Left forelimb (tissue), 1 donor: ENCODE measurements at places on chromosomes 1 and 21.

DNA sequence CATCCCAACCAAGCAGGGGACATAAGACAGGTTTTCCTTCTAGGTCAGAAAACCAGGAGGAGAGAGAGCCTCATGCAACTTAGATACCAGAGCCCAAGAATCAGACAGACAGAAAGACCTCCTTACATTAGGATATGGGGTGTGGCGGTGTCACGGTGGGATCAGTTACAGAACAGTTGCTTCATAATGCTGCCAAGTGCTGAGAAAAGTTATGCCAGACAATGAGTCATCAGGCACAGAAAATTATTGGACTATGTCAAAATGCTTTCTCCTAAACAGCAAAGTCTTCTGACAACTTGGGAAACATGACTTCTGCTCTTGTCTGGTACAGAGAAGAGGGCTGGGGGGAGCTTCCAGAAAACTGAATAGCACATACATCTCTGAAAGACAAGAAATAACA, 1120.2 kb upstream of the TMPRSS15 start:
- DNase-seq = no peak

- DNase-seq = no peak
These were observed 4.8 kb upstream of the KCNJ6 start for GRCh38 chr21:37921091-37921490.

DNA sequence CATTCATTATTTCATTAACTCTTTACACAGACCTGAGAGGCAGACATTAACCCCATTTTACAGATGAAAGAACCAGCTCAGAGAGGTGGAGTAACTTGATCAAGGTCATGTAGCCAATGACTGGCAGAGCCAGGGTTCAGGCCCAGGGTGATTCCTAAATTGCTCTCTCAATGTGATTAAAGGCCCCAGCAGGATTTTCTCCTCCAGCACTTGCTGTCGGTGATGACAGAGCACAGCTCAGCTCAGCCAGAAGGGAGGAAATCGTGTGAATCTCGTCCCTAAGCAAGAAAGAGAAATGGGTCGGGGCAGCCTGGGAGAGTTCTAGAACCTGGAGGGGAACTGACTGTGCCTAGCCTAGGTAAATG, 19.5 kb upstream of the RNF19B start:
- DNase-seq = no peak

- DNase-seq = no peak
These were observed 38.6 kb upstream of the ETS2 start for GRCh38 chr21:38766987-38767722.

GRCh38 chr1:232579958-232580941, 49.7 kb downstream of the SIPA1L2 start:
- no peak for DNase-seq

DNA sequence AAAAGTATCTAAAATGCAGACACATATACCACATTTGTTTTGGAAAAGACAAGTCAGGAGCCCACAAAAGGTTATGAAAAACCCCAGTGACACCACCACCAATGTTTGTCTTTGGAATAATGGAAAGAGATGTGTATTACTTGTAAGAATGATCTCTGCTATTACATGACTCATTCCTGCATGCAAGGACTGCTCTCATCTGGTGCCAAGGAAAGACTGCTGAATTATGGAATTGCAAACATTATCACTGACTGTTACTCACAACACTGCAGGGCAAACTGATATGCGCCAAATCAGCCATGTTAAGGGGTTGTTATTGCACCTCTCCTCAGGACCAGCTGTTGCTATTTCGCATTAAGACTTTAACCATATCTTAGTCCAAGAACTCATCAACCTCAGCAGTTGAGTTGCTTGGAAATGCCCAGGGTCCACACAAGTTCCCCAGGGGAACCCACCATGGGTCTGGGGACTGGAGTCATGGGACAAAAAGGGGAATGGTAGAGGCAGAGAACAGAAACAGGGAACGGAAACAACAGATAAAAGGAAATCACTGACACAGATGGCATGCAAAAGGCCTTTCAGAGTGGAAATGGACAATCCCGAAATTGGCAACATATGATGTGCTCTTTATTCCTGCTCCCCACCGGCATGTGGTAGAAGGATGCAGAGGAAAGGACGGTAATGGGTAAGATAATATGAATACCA, 34.4 kb downstream of the CAPZB start:
- DNase-seq = no peak

GRCh38 chr1:172382990-172383389, 37.5 kb upstream of the C1orf105 start:
- no peak for DNase-seq

DNA sequence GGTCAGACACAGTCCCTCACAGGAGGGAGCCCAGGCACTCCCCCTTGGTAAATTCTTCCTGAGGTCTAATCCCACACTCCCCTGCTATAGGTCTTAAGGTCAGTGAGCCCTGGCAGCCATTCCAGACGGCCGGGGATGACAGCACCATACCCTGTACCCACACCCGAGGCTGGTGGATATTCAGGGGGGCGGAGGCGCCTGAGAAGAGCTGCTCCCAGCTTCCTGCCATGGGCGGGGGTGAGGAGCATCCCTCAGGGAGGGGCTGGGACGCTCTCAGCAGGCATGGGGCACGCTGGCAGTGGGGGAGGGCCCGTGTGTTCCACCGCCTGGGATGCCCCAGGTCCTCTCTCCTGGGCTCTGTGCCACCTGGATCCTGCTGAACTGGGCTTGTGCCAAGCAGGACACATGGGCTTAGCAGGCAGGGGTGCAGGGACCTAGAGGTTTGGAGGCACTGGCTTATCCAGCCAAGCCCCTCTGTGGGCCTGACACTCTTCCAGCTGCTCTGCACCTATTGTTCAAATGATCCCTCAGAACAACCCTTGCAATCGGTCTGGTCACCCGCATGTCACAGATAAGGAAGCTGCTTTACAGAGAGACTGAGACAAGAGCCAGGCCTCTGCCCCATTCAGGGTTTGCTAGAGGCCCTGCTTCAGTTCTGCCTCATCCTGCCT, 5.7 kb upstream of the ADGRB2 start:
- no peak for DNase-seq

DNA sequence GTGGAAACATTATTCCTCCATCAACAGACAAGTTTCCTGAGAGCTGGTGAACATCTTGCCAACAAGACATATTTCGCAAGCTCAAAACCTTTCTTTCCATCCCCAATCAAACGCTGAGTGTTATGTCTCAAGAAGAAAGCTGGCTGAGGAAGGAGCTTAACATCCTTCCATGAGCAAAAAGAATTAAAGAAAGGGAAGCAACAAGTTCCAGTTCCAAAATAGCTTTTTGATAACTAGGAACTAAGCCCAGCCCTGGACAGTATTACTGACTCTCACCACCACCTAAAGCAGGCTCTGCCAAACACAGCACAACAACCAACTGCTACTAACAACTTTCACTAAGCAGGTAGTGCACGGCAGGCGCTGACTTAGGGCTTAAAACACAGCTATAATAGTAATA, 50.2 kb downstream of the CAPZB start:
- no peak for DNase-seq
